ENCODE measurements at places on chromosomes 7 and 10. TPM values are rescaled to one million over a fixed set of nuclear protein-coding genes. Genes with fewer than 3 reads are reported as not detected.

The ATRNL1 gene
- total RNA-seq, result 0.21 TPM

The TSPAN12 gene
- total RNA-seq, result not detected

GRCh38 chr10:8852546-8852945, 798.1 kb downstream of the GATA3 start:
- no peak for DNase-seq

DNA sequence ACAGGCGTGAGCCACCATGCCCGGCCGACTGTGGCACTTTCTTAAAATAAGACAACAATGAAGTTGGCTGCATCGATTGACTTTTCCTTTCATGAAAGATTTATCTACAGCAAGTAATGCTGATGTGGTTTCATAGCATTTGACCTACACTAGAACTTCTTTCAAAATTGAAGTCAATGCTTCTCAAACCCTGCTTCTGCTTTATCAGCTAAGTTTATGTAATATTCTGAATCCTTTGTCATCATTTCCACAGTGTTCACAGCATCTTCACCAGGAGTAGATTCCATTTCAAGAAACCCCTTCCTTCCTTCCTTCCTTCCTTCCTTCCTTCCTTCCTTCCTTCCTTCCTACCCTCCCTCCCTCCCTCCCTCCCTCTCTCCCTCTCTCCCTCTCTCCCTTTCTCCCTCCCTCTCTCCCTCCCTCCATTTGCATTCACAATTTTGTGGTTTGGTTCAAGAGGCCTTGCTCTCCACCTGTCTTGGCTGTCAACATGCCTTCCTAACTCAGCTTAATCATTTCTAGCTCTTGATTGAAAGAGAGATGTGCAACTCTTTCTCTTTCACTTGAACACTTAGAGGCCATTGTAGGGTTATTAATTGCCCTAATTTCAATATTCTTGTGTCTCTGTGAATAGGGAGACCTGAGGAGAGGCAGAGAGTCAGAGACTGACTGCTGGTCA, 52.1 kb downstream of the HDAC9 start:
- no peak for DNase-seq

DNA sequence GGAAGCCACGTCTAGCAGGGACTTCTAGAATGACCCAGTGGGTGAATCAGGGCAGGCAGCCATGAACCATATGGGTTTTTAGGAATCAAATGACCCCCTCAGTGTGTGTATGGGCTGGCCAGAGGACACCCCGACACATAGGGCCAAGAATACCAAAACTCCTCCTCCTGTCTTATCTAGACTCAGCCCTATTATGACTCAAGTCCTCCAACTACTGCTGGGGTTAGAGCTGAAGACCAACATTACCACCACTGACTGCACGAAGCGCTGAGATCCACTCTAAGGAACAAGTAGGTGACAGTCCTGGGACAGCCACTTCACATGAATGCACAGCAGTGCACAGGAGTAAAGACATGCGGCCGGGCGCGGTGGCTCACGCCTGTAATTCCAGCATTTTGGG, 11.5 kb upstream of the SVOPL start:
- no peak for DNase-seq

- DNase-seq, result no peak
Measured at GRCh38 chr10:26214551-26215395, 1.8 kb upstream of the GAD2 start.

DNA sequence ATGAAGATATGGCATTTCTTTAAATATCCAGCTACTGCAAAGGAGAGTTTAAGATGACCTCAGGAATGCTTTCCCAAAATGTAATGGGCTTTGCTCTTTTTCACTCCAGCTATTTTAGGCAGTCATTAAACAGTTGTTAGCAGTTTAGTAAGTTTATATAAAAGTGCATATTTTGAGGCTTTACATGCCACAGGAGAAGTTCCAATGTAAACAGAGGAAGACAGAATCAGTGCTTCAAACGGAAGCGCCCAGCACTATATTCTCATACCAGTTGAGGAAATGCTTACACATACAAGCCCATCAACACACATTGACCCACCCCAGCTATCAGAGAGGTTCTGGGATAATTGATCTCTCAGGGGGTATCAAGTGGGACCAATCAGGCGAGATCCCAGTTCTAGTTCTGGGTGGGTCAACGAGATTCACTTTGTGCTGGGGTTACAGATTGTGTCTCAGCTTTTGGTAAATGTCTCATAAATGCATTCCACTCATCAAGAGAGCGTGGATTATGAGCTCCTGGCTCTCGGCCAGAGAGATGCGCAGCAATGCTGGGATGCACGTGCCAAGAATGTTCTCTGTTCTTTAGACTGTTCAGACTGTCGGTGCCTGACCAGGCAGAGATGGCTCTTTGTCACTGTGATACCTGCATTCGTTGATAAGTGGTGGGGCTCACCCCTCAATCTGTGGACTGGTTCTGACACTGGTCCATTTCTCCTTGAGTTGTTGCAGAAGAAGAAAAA, 55.0 kb downstream of the CACNB2 start:
- DNase-seq, result no peak

- no peak for DNase-seq
Measured at GRCh38 chr10:61438141-61438988, 14.8 kb downstream of the TMEM26 start.

GRCh38 chr7:107596881-107597581, 17.0 kb downstream of the BCAP29 start:
- DNase-seq, result no peak

The DNAJB6 gene
- 92.9 TPM for total RNA-seq

The SFTPA1 gene
- not detected for total RNA-seq

The DUS4L gene
- 13.3 TPM for total RNA-seq

- DNase-seq, result no peak
Measured at GRCh38 chr7:154776350-154776749, 226.6 kb downstream of the PAXIP1 start.

GRCh38 chr10:48444266-48444665, 137.8 kb downstream of the MAPK8 start:
- no peak for DNase-seq

The MRLN gene
- not detected for total RNA-seq

- no peak for DNase-seq
Measured at GRCh38 chr10:91076991-91077548, 143.4 kb upstream of the PCGF5 start.

The MET gene
- total RNA-seq, result 0.91 TPM

- no peak for DNase-seq
Measured at GRCh38 chr7:136953386-136953785, 84.9 kb downstream of the CHRM2 start.

- no peak for DNase-seq
Measured at GRCh38 chr10:130489891-130490290, 353.7 kb downstream of the GLRX3 start.

GRCh38 chr7:105718511-105718925, 137.2 kb upstream of the EFCAB10 start:
- DNase-seq, result no peak

GRCh38 chr7:138776166-138776833, 21.5 kb upstream of the TMEM213 start:
- DNase-seq, result no peak

The OR2A5 gene
- total RNA-seq, result not detected

DNA sequence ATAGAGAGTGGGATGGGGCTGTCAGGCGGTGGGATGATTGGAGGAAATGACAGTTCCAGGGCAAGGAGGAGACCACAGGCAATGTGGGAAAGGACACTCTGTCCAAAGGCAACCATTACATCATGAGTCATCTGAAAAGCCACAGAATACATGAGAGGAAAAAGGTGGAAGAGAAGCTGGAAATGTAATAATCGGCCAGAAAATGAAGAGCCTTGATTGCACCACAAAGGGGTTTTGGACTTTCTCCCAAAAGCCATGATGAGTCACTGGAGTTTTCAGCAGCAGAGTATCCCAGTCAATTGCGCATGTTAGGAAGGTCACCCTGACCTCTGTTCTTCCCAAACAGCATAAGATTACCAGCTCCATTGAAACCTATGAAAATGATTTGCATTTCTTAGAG, 222.0 kb downstream of the LHFPL3 start:
- no peak for DNase-seq

GRCh38 chr10:96935148-96935547, 103.0 kb downstream of the LCOR start:
- no peak for DNase-seq

GRCh38 chr10:91691981-91692380, 59.1 kb upstream of the PPP1R3C start:
- DNase-seq, result no peak

DNA sequence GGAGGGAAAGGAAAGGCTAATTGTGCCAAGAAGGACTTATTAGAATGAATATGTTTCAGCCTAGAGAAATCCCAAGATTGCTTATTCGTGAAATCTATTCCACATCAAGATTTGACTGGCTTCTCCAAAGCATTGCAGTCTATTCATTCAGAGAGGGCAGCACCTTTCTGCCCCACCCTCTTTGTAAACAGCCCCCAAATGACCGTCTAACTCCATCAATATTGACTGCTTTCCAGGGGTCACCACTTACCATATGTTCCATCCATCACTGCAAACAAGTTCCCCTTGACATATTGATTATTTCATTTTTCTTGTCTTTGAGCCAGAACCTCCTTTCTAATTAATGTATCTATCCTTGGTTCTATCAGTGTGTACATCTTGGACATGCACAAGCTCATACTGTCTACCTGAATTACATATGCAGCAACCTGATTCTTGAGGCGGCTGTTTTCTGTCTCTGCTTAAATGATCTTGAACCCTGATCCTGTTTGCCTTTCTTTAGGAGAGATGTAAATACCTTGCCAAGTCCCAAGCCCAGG, 44.2 kb upstream of the PTER start:
- DNase-seq, result no peak

The GSAP gene
- 1.1 TPM for total RNA-seq

The ZNF365 gene
- total RNA-seq, result 0.09 TPM

DNA sequence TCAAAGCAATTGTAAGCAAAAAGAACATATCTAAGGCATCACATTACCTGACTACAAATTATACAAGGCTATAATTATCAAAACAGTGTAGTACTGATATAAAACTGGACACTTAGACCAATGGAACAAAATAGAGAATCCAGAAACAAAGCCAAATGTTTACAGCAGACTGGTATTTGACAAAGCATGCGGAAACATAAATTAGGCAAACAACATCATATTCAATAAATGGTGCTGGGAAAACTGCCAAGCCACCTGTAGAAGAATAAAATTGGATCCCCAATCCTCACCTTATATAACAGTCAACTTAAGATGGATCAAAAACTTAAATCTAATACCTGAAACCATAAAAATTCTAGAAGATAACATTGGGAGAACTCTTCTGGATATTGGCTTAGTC, 240.8 kb upstream of the POM121L12 start:
- no peak for DNase-seq

- no peak for DNase-seq
Measured at GRCh38 chr7:157990226-157990880, 597.3 kb downstream of the PTPRN2 start.

The AMPH gene
- 0.07 TPM for total RNA-seq

The GJC3 gene
- total RNA-seq, result 1.1 TPM

The TUBAL3 gene
- not detected for total RNA-seq

DNA sequence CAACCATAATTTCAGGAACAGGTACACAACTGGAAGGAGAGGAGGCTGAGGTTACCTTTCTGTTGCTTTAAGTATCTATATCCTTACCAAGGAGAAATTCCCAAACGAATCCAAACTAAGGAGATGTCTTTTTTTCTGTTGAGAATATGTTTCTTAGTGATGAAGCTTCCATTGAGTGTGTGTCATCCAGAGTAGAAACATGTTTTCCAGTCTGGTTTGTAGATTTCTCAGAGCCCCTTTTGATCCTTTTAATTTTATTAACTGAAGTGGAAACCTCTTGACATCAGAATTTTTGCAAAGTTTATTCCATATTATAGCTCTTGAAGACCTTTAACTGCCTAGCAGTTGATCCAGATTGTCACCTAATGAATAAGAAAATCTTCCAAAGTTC, 207.1 kb upstream of the FERD3L start:
- no peak for DNase-seq

Measured in activated CD4-positive, alpha-beta T cell treated with anti-CD3 and anti-CD28 coated beads for 36 hours (primary cell).